Neural crest cell (in vitro differentiated cells): ENCODE measurements at places on chromosomes 13 and 19.
A peak's percentile ranks its signal among the peaks of the same experiment; 100 is the strongest.

- H3K27ac ChIP-seq = peak overlapping the region; percentile 35
- H3K4me1 ChIP-seq = no peaks in the 10 kb centered on the region
- no peaks in the 10 kb centered on the region for H3K36me3 ChIP-seq
Observed at GRCh38 chr13:45092663-45093062, 27.6 kb upstream of the GTF2F2 start.

DNA sequence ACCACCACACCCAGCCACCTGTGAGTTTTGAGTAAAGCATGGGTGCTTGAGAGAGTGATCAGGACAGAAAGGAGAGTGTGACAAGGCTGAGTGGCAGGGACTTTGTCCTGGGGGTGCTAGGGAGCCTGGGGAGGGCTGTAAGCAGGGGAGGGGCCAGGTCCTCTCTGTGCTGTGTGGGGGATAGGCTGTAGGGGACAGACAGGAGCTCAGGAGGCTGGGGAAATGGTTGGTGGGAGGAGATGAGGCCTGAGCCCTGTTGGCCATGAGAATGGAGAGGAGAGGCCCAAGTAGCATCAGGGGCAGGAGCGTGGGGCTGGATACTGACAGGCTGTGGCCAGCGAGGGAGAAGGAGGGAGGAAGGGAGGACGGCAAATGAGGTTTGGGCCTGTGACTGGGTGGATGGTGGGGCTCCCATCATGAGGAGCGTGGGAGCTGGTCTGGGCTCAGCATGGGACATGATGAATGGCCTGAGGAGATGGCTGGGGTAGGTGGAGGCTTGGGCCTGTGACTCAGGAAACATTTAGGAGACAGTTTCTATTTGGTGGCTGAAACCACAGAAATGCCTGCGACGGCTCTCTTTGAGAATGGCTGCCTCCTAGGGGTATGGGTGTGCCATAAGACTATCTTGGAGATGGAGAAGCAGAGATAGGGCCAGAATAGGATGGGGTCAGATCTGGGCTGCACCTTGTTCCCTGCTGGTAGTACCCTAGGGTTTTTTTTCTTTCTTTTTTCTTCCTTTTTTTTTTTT, 25.0 kb downstream of the GRIN2D start:
- H3K27ac ChIP-seq = no peak overlapping the region
- no peak for DNase-seq
- H3K36me3 ChIP-seq = no peaks in the 10 kb centered on the region

DNA sequence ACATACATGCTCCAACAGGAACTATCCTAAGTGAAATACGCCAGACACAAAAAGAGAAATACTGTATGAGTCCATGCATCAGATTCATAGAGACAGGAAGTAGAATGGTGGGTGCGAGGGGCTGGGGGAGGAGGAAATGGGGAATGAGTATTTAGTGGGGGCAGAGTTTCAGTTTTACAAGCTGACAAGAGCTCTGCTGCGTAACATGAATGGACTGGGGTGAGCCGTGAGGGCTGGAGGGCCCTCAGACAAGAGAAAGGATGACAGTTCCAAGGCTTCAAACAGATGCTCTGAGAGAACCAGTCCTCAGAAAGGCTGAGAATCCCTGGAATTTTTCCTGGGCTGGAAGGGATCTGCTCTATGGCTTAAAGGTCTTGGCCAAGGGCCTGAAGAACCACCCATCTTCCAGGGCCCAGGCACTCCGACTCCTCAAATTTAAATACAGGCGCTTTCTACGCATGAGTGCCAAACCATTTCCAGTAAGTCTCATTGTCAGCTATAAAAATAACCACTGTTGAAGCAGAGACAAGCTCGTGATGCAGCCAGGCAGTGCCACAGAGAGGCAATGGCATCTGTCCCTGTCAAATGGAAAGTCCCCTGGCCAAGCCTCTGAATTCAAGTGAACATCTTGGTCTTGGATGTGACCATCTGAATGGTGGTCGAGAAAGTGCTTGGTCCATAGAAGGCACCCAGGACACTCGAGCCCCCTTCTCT, 17.5 kb downstream of the KLF2 start:
- peaks cover 3% of the 10 kb centered on the region for H3K27me3 ChIP-seq
- H3K4me3 ChIP-seq = no peak overlapping the region
- H3K36me3 ChIP-seq = no peaks in the 10 kb centered on the region
- no peak for DNase-seq

DNA sequence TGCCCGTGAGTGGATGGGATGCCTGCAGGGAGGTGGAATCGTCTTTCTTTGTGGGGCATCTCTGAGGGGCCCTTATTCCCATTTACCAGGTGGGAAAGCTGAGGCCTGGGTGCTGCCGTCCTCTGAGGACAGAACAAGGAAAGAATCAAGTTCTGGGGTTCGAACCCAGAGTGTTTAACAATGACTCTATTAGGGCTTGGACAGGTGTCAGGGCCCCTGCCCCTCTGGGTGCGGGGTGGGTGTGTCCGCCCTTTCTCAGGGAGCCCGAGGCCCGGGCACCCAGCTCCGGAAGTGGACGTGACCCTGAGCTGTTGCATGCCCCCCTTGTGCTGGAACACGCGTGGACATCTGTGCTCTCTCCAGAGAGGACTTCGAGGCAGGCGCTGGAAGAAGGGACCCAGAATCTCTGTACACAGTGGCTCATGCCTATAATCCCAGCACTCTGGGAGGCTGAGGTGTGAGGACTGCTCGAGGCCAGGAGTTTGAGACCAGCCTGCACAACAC, 10.8 kb downstream of the NDUFA11 start:
- H3K27ac ChIP-seq = no peak overlapping the region
- DNase-seq = no peak
- no peaks in the 10 kb centered on the region for H3K36me3 ChIP-seq
- H3K4me3 ChIP-seq = peak overlapping the region; percentile 47

- H3K27me3 ChIP-seq = peaks cover 66% of the 10 kb centered on the region
- H3K36me3 ChIP-seq = no peaks in the 10 kb centered on the region
- peak overlapping the region; percentile 1 for H3K4me3 ChIP-seq
- DNase-seq = no peak
- H3K4me1 ChIP-seq = peaks cover 28% of the 10 kb centered on the region
Observed at GRCh38 chr19:55373993-55374757, 2.5 kb upstream of the TMEM190 start.
